Lung (tissue), 17 donors: ENCODE measurements at places on chromosomes 4 and X. TPM values are rescaled to one million over a fixed set of nuclear protein-coding genes. Genes with fewer than 3 reads are reported as not detected.

TFDP3 gene
- total RNA-seq, result not detected

AFM gene
- not detected for total RNA-seq

CHRDL1 gene
- 9.6 TPM for total RNA-seq

ITIH6 gene
- total RNA-seq, result not detected

TLR6 gene
- total RNA-seq, result 6.3 TPM

NDP gene
- total RNA-seq, result 1.3 TPM

TIGD4 gene
- 1.2 TPM for total RNA-seq

PAGE5 gene
- not detected for total RNA-seq

GPR119 gene
- total RNA-seq, result not detected

DNA sequence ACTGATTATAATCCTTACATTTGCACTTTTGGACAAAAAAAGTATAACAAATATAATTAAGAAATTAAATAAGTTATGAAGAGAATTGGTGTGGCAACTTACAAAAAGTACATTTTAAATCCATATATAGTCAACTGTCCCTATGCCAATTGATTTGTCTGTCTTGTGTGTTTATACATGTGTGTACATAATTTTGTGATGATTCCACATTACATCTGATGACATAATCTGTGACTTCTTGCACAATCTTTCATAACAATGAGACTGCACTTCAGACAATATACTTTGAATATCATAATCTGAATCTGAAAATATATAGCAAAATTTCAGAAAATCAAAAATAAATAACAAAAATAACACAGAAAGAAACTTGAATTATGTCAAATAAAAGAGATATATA lies 953.4 kb downstream of the FAT4 start:
- no peaks in the 10 kb centered on the region for H3K36me3 ChIP-seq
- no peak overlapping the region for H3K27ac ChIP-seq
- H3K4me1 ChIP-seq, result peaks cover 10% of the 10 kb centered on the region
- no peak overlapping the region for H3K4me3 ChIP-seq

DNA sequence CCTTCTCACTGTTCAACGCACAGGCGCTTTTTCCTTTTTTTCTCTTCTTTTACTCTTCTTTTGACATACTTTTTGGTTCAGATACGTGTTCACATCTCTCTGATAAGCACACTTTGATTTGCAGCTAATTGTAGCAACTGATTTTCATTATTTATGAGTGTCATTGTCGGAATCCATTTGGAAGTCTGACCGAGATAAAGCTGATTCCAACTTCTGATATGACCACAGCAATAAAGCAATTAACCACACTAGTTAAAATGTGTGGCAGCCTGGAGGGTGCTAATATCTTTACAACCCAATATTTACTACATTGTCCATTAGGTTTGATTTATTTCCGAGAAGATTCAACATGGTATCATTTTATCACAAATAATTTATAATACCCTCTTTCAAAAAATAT lies 101.8 kb downstream of the TENM3 start:
- H3K4me3 ChIP-seq, result no peak overlapping the region
- peaks cover 6% of the 10 kb centered on the region for H3K4me1 ChIP-seq
- H3K27ac ChIP-seq, result no peak overlapping the region
- no peaks in the 10 kb centered on the region for H3K27me3 ChIP-seq
- no peak for DNase-seq

DNA sequence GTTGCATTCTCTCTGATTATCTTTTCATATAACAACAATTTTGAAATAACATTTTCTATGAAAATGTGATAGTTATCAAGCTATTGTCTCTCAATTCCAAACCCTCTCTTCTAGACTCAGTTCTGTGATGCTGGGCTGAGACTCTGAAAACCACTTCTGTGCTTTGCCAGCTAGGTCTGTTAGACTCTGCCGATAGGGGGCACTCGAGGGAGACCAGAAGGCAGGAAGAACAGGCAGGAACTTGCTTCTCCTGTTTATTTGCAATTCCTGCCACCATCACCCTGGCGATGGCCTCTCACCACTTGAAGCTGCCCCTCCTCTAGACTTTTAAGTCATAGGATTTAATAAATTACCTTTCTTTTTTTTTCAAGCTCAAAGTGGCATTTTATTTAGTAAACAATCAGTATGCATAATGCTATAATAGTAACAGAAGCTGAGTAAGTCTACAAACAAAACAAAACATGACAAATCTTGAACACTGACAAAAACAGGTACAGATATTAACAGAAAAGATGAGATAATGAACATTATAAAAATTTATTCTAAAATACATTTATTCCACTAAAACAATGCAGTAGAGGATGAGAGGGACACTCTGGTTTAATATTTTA lies 49.7 kb downstream of the RASL11B start:
- peaks cover 10% of the 10 kb centered on the region for H3K4me1 ChIP-seq
- peak; percentile 83 for DNase-seq
- H3K36me3 ChIP-seq, result no peaks in the 10 kb centered on the region
- no peaks in the 10 kb centered on the region for H3K27me3 ChIP-seq
- H3K27ac ChIP-seq, result no peak overlapping the region
- H3K4me3 ChIP-seq, result no peak overlapping the region

DNA sequence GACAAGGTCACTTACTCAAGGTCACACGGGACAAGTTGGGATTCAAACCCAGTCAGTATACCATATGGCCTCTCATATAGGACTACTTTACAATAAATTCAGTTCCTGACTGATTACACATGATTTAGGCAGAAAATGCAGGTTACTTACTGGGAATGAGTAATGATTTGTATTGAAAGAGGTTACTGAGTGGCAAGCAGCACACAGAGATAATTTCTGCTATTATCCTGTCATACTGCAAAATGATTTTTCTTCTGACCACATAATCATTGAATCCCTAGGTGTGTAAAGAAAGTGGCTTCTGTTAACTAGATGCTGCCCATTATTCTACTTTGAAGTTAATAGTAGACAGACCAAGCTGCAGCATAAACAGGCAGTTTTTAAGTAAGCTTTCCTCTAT lies 8.2 kb downstream of the FREM3 start:
- H3K4me1 ChIP-seq, result no peaks in the 10 kb centered on the region
- no peak overlapping the region for H3K27ac ChIP-seq
- no peak for DNase-seq
- no peaks in the 10 kb centered on the region for H3K27me3 ChIP-seq
- no peaks in the 10 kb centered on the region for H3K36me3 ChIP-seq
- no peak overlapping the region for H3K4me3 ChIP-seq

GRCh38 chr4:16417198-16417597 lies 190.9 kb upstream of the TAPT1 start:
- DNase-seq, result no peak
- H3K4me3 ChIP-seq, result no peak overlapping the region
- no peaks in the 10 kb centered on the region for H3K27me3 ChIP-seq
- H3K36me3 ChIP-seq, result no peaks in the 10 kb centered on the region

- no peaks in the 10 kb centered on the region for H3K36me3 ChIP-seq
- no peak overlapping the region for H3K4me3 ChIP-seq
- no peak overlapping the region for H3K27ac ChIP-seq
- no peak for DNase-seq
Measured at GRCh38 chr4:170038769-170039168, 12.6 kb upstream of the MFAP3L start.

- no peaks in the 10 kb centered on the region for H3K36me3 ChIP-seq
- no peak overlapping the region for H3K27ac ChIP-seq
- no peaks in the 10 kb centered on the region for H3K27me3 ChIP-seq
- no peak overlapping the region for H3K4me3 ChIP-seq
Measured at GRCh38 chr4:106426069-106426468, 57.5 kb upstream of the GIMD1 start.

- no peaks in the 10 kb centered on the region for H3K4me1 ChIP-seq
- no peak overlapping the region for H3K27ac ChIP-seq
- H3K4me3 ChIP-seq, result no peak overlapping the region
- DNase-seq, result no peak
- H3K36me3 ChIP-seq, result no peaks in the 10 kb centered on the region
Measured at GRCh38 chrX:140163371-140164159, 198.2 kb upstream of the CXorf66 start.

DNA sequence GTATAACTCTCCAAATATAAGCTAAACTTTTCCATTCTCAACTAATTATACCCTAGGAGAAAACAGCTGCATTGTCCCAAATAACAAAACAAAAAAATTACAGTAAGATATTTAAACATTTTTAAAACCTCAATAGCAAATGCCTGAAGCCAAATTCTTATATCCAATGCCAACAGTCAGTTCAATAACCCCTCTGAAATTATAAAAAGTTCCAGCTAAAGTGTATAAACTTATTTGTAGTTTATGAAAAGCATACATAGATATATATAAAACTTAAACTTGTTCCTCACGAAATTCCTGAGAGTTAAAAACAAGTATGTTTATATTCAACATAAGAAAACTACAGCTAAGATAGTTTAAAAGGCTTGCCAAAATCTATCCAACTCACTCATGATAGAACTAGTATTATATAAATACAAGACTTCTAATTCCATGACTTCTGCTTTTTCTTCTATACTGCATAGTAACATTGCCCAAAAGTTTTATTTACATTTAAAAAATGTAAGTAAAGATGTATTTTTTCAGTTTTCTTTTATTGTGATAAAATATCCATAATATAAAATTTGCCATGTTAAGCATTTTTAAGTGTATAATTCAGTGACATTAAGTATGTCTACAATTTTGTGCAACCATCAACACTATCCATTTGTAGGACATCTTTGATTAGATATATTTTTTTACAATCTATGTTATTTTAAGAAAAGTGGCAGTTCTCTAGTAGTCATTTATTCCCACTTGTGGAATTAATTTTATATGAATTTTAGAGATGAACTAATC lies 72.8 kb downstream of the PPA2 start:
- no peak overlapping the region for H3K4me3 ChIP-seq
- peak; percentile 91 for DNase-seq
- H3K27me3 ChIP-seq, result no peaks in the 10 kb centered on the region
- no peak overlapping the region for H3K27ac ChIP-seq
- peaks cover 2% of the 10 kb centered on the region for H3K36me3 ChIP-seq

DNA sequence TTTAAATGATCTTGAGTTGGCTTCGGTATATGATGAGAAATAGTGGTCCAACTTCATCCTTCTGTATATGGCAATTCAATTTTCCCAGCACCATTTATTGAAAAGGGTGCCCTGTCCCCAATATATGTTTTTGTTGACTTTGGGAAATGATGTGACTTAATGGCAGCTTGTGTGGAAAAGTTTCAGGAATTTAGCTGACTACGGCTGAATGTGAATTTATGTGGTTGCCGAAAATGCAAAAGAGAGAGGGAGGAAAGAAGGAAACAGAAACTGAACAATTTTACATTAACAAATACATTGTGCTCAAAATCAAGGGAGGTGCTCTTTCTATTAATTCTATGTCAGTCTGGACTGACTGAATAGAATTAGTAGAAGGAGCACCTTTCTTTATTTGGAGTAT lies 101.8 kb upstream of the CYSLTR1 start:
- DNase-seq, result no peak
- no peak overlapping the region for H3K27ac ChIP-seq
- H3K4me3 ChIP-seq, result no peak overlapping the region
- no peaks in the 10 kb centered on the region for H3K36me3 ChIP-seq
- H3K27me3 ChIP-seq, result no peaks in the 10 kb centered on the region
- H3K4me1 ChIP-seq, result no peaks in the 10 kb centered on the region

- no peaks in the 10 kb centered on the region for H3K4me1 ChIP-seq
- H3K27me3 ChIP-seq, result peaks cover 6% of the 10 kb centered on the region
- H3K4me3 ChIP-seq, result no peak overlapping the region
- no peak for DNase-seq
- no peaks in the 10 kb centered on the region for H3K36me3 ChIP-seq
Measured at GRCh38 chrX:37578045-37578444, 6.6 kb downstream of the LANCL3 start.

DNA sequence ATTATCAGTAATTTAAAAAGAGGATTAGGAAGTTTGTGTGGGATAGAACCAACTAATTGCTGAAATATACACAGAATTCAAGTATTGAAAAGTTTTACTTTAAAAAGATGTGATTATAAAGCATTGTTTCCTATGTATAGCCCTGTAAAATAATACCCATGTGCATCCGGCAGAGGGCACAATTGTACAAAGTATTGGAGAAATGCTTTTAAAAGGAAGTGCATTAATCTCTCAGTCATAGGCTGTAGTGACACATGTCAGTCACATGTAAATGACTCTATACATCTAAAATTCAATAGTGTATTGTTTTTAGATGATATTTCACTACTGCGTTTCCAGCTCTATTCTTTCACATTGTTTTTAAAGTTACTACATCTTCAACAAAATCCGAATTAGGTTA lies 9.7 kb upstream of the GEMIN8 start:
- no peak overlapping the region for H3K27ac ChIP-seq
- no peak overlapping the region for H3K4me3 ChIP-seq
- DNase-seq, result peak; percentile 66
- no peaks in the 10 kb centered on the region for H3K4me1 ChIP-seq
- peaks cover 14% of the 10 kb centered on the region for H3K27me3 ChIP-seq
- no peaks in the 10 kb centered on the region for H3K36me3 ChIP-seq

DNA sequence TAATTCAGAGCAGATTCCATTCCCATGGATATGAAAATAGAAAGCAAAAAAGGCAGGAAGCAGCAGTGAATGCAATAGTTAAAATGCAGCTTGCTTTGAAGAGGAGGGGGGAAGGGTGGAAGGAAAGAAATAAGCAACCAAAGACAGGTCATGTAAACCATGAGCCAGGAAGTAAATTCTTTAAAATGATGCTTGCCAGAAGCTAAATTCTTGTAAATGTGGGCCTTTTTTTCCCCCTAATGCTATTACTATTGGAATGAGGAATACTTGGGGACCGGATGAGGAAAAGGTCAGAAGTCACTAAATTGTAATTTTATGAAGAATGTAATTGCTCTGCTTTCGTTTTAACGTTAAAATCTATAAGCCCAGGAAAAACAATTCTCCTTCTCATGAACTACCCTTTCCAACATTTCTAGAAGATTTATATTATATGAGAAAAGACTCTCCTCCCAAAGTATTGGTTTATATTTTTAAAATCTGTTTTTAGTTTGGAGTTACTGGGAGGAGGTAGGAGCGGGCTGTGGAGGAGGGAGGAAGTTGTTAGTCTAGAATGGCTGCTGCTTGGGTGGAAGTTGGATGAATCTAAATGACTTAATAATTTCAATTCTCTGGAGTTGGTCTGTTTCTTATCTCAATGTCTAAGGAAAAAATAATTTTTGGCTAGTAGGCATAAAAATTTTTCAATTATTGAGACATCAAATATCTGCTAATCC lies 77.6 kb upstream of the PCDH18 start:
- H3K4me1 ChIP-seq, result no peaks in the 10 kb centered on the region
- H3K27me3 ChIP-seq, result no peaks in the 10 kb centered on the region
- H3K36me3 ChIP-seq, result no peaks in the 10 kb centered on the region
- DNase-seq, result no peak
- H3K27ac ChIP-seq, result no peak overlapping the region

GRCh38 chrX:130393451-130394074 lies 8.1 kb upstream of the GPR119 start:
- H3K4me3 ChIP-seq, result no peak overlapping the region
- no peaks in the 10 kb centered on the region for H3K4me1 ChIP-seq
- no peaks in the 10 kb centered on the region for H3K36me3 ChIP-seq
- DNase-seq, result peak; percentile 53

DNA sequence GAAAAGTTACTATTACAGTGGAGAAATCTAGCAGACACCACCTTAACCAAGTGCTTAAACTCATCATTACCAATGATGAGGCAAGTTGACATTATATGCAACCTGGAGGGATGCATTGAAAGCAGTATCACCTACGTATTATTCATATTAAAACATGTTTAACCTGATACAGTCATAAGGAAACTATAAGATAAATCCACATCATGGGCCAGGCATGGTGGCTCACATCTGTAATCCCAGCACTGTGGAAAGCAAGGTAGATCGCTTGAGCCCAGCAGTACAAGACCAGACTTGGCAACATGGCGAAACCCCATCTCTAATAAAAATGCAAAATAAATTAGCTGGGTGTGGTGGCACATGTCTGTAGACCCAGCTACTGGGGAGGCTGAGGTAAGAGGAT lies 22.3 kb upstream of the INTU start:
- H3K4me3 ChIP-seq, result no peak overlapping the region
- H3K36me3 ChIP-seq, result no peaks in the 10 kb centered on the region
- H3K4me1 ChIP-seq, result no peaks in the 10 kb centered on the region
